ENCODE measurements at places on chromosomes 5 and 9.

DNA sequence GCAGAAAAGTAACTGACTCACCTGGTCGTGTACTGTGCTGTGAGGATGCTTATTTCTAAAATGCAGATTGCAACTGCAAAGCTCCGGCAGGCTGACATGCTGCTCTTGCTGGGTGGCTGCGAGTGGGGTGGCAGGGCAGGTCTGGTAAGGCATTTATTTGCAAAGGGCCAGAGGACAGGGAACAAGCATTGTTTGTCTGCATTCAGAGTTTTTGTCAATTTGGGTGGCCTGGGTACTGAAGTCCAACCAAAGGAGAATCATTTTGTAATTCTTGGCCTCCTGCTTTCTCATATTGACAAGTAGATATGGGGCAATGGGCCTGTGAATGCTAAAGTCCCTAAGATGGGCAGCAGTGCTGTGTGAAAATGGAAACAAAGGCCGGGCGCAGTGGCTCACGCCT, at the start of gene C9:
C9 (minus strand) TSS at position 129 of the 400 bp plus-strand sequence; CDS start at position 98, 31 bp downstream.
- DNase-seq, result no peak

DNA sequence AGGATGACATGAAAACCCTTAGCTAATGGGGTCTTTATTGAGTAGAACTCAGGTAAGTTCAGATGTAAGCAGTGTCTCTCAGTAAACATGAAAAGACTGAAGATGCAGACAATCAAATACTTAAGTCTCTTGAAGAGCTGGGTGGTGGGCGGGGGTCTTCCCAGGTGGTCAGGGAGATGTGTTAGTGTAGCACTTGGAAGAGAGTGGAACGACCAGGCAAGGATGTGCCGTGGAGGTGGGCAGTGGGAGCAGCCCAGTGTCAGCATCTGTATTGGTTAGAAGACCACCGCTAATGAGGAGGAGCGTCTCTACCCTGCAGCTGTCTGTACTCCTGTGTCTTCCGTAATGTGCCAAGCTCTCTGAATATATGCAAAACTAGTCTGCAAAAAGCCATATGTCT, 4.4 kb downstream of the S1PR3 start:
- no peak for DNase-seq

- DNase-seq, result no peak
Observed at GRCh38 chr9:38417003-38417945, 7.0 kb downstream of the IGFBPL1 start.

DNA sequence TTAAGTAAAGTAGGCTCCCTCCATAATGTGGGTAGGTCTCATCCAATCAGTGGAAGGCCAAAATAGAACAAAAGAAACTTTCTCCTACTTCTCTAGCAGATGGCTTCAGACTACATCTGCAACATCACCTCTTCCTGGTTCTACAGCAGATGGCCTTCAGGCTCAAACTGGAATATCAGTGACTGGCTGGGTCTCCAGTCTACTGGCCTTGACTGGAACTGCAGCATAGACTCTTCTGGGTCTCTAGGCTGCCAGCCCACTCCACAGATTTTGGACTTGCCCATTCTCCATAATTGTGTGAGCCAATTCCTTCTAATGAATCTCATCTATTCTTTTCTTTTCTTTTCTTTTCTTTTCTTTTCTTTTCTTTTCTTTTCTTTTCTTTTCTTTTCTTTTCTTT, 64.8 kb downstream of the ACER2 start:
- no peak for DNase-seq

DNA sequence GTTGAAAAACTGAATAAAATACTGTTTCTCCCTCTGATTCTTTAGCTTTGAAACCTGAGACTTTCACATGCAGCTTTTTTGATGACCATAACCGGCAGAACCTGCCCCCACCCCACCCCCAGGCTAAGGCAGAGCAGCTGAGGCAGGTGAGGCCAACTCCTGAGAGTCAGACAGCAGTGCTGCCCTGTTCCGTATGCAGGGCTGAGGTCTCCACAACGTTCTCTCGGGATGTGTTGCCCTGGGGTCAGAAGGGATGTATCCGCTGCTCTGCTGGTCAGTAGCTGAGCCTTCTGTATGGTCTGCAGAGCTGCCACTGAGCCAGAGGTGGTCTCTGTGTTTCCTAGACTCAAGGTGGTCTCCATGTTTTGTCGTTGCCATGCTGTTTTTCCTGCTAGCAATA, 190.5 kb downstream of the AOPEP start:
- no peak for DNase-seq

GRCh38 chr5:58455066-58455465, 4.8 kb downstream of the PLK2 start:
- DNase-seq, result no peak
